ACHN (cell line): ENCODE measurements at places on chromosomes 16 and 17.
A peak's percentile ranks its signal among the peaks of the same experiment; 100 is the strongest.

GRCh38 chr17:55641676-55642081 lies 81.0 kb downstream of the TMEM100 start:
- DNase-seq = peak; percentile 65

DNA sequence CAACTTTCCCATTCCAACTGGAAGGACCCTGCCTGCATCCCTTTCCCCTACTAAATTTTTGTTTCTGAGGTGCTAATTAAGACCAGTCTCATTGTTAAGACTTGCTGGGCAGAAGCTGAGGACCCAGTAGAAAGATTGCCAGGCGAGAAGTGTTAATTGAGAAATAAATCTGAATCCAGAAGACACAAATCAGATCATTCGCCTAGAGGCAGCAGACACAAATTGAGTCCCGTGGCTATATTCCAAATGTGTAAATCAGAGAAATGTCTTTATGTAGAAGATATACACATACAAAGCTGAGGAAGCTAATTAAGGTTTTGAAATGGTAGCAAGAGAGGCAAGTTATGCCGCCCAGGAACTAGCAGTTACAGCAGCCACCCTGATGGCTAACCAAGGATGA lies 29.6 kb downstream of the CALCOCO2 start:
- DNase-seq = no peak

- no peak for DNase-seq
Measured at GRCh38 chr16:12323007-12323758, 346.6 kb downstream of the SNX29 start.

GRCh38 chr16:17313085-17313611 lies 157.6 kb downstream of the XYLT1 start:
- no peak for DNase-seq

DNA sequence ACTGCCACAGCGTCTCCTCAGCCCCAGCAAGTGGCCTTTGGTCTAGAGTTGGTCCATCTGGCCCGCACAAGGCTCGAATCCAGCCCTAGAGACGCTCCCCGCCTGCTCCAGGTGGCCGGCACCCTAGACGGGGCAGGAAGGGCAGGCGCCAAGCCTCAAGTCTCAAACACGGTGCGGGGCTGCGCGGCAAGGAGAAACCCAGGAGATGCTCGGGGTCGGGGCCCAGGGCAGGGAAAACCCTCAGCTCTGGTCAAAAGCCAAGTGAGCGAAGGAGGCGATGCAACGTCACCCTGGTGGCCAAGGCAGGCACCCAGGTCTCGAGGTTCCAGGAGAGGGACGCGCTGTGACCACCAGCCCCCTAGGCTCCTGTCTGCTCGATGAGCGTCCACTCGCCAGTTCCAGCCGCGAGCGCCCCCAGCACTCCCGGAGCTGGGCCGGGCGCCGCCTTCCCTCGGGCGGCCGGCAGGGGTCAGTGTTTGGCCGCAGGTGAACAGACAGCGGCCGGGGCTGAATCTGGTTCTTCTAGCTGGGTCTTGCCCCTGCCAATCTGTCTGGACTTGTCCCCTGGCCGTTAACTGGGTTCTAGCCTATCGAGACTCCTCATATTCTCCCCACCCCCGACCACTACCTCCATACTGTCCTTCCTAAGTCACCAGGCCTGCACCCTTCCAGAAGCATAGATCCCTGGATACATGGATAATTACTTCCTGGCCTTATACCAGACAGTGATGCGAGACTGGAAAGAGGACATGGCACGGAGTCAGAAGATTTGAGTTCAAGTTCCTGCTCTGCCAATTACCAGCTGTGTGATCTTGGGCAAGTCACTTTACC lies 44.0 kb downstream of the PRAC1 start:
- peak; percentile 76 for DNase-seq

DNA sequence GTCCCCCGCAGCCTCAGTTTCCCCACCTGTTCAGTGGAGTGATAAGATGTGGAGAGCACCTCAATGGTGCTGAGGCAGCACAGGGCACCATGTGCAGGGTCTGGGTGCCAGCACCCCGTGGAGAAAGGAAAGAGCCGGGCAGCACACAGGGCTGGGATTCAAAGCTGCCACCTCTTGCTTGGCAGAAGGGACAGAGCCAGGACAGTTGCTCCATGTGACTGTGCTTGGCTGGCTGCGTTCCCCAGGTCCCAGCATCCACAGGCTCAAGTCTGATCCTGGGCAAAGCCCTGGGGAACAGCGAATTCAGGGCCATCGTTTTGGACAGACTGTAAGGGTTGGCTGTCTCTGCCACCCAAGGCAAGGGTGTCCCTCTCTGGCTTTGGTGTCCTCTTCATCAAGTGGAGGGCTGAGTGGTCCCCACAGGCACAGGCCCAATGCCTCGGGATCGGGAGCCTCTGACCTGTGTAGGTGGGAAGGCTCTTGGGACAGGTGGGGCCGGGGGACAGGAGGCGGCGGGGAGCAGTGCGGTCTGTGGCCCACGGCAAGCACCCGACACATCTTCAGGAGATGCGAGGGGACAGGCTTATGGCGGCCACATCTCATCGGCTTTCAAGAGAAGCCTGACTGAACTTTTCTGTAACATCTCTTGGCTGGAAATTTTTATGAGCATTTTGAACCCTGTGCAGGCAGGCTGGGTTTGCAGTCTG lies 8.5 kb downstream of the ZNF469 start:
- no peak for DNase-seq

GRCh38 chr17:81612172-81612970 lies 24.5 kb downstream of the NPLOC4 start:
- no peak for DNase-seq

DNA sequence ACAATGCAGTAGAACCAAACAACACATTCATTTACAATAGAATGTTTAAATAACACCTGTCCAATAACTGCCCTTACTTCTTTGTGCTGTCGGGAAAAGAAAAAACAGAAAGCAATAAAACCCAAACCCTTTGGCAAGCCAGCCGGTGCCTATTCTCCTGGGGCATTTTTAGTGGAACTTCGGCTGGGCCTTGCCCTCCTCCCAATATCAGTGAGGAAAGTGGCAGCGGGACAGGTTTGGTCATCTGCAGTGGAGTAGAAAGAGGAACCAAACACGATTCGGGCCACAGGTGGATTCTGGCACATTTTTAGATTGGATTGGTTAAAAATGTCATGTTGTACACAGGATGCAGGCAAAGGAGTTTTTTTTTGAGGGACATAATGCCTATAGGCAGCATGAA lies 32.0 kb downstream of the PSME3IP1 start:
- DNase-seq = no peak

- DNase-seq = no peak
Measured at GRCh38 chr16:67928147-67928546, 3.5 kb downstream of the CTRL start.

GRCh38 chr17:31511580-31511979 lies 120.1 kb downstream of the RAB11FIP4 start:
- no peak for DNase-seq
